ENCODE measurements at places on chromosomes 12 and 14.
A peak's percentile ranks its signal among the peaks of the same experiment; 100 is the strongest.

- no peak for DNase-seq
Observed at GRCh38 chr12:28878629-28879028, 270.4 kb upstream of the FAR2 start.

- DNase-seq: peak; percentile 29
Observed at GRCh38 chr14:96145116-96145864, 59.3 kb upstream of the BDKRB2 start.

- DNase-seq: no peak
Observed at GRCh38 chr14:20559461-20559904, 1.4 kb downstream of the RNASE9 start.

- DNase-seq: no peak
Observed at GRCh38 chr12:129312048-129312447, 458.8 kb downstream of the GLT1D1 start.

GRCh38 chr14:77314043-77314442, 6.6 kb downstream of the POMT2 start:
- no peak for DNase-seq

DNA sequence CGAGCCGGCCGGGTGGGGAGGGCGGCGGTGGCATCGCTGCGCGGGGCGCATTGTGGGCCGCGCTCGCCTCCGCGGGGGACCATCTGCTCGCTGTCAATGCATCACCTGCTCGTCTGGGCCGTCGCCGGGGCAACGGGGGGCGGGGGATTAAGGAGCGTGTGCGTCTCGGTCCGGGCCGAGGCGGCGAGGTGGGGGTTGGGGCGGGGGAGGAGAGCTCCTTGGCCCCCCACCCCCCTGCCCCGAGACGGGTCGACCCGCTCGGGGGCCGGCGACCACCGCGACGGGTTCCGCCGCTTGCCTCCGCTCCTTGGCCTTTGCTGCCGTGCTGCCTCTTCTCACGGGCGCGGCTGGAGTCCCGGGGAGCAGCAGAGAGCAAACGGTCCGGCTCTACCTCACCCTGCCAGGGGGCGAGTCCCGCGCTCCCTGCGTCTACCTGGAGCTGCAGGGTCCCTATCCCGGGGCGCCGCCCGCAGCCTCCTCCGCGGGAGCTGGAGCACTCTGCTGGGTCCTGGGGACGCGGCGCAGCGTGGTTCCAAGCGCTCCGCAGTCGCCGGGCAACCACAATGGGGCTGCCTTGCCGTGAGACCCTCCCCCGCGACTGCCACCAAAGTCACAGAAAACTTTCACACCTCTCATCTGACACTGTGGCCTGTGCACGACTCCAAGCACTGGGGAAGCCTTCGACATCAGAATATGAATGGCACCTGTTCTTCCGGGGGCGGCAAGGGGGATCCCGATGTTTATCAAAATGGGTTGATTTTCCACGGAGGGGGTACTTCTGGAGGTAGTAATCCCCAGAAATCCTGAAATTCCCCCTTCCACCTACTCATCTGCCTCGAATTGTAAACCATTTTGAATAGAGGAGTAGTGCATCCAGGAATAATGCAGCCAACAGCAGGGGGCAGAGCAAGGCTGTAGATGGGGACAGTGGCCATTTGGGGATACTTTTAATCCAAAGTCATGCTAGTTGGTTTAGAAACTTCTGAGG, at the start of gene C12orf42:
Gene C12orf42, minus strand, starts transcription at position 500 of the 988 bp plus-strand sequence. CDS start 17,542 bp downstream, outside the sequence.
- no peak for DNase-seq

DNA sequence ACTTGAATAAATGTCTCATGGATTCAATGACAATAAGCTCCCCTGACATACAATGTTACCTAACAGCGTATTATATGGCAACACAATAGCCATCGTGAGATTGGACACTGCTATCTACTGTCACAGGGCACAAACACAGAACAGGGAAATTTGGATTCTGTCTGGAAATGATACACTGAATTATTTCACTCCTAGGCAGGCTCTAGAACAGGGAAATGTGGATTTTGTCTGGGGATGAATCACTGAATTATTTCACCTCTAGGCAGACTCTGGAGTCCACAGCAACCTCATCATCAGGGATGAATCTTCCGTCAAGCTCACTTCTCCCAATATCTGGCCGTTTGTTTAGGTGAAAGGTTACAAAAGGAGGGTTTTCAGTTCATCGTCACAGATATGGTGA, 288.8 kb downstream of the TMEM132D start:
- no peak for DNase-seq
